Pancreas (tissue), 10 donors: ENCODE measurements at places on chromosomes 3 and 15. TPM values are rescaled to one million over a fixed set of nuclear protein-coding genes. Genes with fewer than 3 reads are reported as not detected.

The CAMK2N2 gene
- 16.6 TPM for total RNA-seq

The CASR gene
- total RNA-seq: 11.9 TPM

The TUBGCP5 gene
- 7.2 TPM for total RNA-seq

The CAPN3 gene
- total RNA-seq: 2.3 TPM

DNA sequence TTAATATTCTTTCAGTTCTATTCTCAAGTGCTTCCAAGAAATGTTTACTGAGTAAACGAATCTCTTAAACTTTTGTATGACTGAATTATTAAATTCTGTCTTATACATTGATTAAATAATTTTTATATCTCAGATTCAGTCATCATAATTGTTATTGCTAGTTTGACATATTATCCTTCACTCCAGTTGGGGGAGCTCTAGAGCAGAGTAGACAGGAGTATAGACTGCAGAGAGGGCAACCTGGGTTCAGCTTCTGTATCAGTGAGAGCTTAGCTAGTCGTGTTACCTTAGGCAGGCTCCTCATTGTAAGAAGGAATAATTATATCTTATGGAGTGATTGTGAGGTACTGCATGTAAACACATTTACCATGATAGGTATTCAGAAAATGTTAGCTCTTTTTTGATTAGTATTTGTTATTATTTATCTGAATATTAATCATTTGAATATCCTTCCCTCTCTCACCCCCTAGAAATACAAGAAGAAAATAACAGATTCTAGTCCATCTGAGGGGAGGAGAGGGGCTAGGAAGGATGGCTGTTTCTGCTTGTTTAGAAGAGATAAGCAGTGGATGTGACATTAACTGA, 31.0 kb upstream of the ZCWPW2 start:
- no peak for DNase-seq

DNA sequence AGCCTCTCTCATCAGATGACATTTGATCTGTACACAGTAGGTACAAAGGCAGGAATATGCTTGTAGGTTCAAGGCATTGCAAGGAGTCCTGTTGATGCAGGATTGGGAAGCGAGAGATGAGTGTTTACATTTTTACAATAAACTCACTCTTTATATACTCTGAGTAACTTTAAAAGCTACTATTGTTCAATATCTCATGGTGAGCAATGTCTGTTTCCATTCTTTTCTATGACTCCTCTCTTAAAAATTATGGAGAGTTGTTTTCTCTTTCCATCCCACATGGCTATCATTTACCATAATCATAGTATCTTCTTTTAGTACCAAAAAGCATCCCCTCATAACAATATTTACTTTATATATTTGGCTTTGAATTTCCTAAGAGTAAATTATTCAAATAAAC, 314.0 kb upstream of the CDIN1 start:
- DNase-seq: no peak

DNA sequence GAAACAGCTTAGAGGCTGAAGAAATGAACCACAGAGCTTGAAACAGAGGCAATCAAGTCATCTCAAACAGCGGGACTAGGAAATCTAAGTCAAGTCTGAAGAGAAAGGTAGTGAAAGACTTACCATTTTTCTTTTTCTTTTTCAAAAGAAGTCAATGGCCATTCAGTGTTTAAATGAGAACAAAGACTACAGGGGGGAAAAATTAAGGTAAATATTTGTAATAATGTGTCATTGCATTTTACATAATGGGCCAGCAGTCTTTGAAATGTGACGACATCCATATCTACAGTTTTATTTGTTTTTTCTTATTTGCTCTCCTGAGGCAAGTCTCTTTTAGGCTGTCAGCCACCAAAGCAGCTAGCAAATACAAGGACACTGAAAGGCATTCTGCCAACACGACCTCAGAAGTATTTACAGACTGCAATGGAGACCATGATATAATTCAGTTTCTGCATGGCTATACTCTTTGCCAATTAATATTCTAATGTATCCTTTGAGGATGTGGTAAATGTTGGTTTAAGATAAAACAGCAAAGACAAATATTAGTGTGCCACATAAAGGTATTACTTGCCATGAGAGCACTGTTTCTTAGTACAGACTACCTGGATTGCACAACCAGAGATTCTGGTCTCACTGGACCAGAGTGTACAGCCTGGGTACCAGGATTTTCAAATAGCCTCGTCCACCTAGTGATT, 307.0 kb upstream of the THBS1 start:
- DNase-seq: peak; percentile 93
